ENCODE measurements at places on chromosomes 6 and 20. TPM values are rescaled to one million over a fixed set of nuclear protein-coding genes. Genes with fewer than 3 reads are reported as not detected.

The CNPY3 gene
- total RNA-seq, result 14.0 TPM

The MMP24 gene
- total RNA-seq, result not detected

The AIF1 gene
- total RNA-seq, result not detected

GRCh38 chr6:13015379-13015681 lies 298.8 kb downstream of the PHACTR1 start:
- no peak for DNase-seq

GRCh38 chr6:21742238-21742660 lies 148.7 kb downstream of the SOX4 start:
- peak; percentile 97 for DNase-seq

DNA sequence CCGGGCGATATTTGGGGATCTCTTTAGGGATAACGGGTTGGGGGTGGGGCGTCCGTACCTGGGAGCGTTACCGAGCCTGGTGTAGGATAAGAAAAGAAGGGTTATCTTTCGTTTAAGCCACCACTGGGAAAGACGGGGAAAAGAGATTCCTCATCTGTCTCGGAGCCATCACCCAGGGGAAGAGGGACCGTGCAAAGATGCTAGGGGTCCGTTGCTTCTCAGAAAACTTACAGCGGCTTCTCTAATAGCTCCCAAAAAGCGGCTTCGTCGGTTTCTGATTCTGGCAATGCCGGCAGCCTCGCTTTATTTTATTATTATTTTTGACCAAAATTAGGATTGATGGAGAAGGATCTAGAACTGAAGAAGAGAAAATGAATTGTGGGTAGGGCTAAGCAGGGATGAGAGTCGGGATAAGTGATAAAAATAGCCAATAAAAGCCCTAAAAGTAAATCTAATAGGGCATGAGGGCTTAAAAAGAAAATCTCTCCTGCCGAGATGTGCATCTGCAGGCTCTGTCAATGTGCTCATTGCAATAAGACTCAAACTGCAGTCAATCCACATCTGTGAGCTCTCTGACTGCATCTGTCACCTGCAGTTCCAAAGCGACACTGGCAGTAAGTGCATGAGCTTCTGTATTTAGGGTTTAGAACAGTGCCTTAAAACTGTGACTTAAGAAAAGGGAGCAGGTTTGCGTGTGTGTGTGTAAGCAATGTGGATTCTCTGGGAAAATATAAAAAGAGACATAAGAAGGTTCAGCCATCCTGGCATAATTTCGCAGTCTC lies 801 bp downstream of the TBPL1 start:
- no peak for DNase-seq

DNA sequence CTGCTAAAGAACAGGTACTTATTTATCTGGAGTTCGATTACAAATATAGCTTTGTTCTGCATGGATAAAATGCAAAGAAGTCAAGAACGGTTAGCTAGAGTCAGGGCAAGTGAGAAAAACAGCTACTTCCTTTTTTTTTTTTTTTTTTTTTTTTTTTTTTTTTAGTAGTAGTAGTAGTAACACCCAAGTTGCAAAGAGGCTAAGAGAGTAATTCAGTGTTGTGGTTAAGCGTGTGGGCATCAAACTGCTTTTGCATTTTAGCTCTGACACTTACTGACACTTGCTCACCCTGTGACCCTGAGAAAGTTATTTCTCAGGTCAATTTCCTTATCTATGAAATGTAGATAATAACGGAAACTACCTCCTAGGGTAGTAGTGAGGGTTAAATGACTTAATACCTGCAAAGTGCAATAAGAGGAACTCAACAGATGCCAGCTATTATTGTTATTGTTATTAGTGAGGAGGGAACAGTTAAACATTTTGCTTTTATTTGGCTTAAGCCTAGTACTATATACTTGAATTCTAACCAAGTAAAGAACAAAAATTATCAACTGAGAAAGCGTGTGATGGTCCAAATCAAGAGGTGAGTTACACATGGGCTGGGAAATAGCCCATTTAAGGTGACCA lies 86.7 kb upstream of the BACH2 start:
- DNase-seq, result no peak

GRCh38 chr6:63764318-63764916 lies 128.8 kb downstream of the PHF3 start:
- peak; percentile 45 for DNase-seq

DNA sequence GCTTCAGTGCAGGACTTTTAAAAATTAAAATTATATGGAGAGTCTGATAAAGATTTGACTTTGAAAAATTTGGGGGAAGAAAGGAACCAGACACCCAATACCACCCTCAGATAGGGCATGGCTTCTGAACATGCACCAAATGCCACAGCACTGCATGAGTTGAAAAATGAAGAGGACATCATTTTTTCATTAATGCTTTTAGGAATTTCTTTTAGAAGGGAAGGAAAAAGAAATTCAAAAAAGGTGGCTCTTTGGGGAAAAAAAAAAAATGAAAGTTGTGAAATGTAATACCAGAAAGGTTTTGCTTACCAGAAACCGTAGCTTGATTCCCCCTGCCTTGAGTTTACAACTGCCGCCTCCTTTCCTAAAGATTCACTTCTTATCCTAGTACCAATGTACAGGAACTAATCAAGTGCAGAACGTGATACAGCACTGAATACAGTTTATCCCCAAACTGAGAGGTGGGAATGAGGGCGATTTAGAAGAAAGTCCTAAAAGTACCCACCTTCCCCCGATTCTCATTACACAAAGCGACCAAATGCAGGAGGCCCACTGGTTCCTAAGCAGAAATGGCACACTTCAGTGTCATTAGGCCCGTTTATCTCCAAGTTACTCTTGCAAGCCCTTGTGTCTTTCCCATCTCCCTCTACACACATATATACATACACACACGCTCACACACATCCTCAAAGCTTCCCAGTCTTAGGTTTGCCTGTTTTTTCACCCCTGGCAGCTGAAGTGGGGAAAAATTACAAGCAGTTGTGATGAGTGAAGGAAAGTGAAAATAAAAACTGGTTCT lies 2.8 kb downstream of the PPP1R10 start:
- DNase-seq, result no peak

GRCh38 chr6:139602577-139602976 lies 228.1 kb upstream of the CITED2 start:
- no peak for DNase-seq

- DNase-seq, result no peak
Observed at GRCh38 chr6:111517965-111518364, 34.9 kb upstream of the REV3L start.

GRCh38 chr6:11085758-11086435 lies 7.7 kb upstream of the SMIM13 start:
- DNase-seq, result no peak

Measured in bronchial epithelial cell (primary cell).